ENCODE measurements at places on chromosomes 11 and 22.

- DNase-seq = no peak
Measured at GRCh38 chr11:76648061-76648460, 22.5 kb downstream of the LRRC32 start.

DNA sequence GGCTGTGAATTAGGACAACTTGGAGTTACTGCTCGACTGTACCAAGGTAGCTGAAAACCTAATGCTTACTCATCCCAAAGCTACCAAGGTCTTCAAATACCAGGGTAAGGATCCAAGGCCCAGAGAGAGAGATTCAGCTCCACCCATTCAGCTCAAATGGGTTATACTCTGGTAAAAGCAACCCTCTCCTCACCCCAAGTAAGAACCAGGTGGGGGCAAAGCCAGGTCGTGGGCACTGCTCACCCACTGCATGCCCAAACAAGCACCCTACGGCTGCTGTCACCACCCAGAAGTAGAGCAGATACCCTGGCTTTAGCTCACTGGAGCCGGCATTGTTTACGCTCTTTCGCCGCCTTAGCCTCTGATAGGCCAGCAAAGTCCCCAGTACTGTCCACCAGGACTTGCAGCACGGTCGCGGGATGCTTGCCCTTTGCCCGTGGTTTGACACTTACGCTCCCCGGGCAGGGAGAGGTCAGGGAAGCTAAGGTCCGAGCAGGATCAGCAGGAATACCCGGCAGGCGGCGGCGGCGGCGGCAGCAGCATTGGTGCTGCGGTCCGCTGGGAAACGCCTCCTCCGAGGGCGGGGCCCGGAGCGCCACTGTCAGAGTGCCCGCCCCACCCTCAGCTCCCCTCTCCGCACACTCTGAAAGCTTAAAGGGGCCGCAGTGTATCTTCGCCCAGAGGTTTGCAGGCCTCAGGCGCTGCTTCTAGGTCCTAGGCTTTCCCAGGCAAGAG is 19.6 kb downstream of the CKAP5 start:
- DNase-seq = peak; percentile 77

- DNase-seq = no peak
Measured at GRCh38 chr11:79054636-79055035, 386.2 kb downstream of the TENM4 start.

- DNase-seq = no peak
Measured at GRCh38 chr11:120919566-120919965, 104.3 kb upstream of the TBCEL start.

GRCh38 chr11:134863294-134863693 is 451.3 kb upstream of the B3GAT1 start:
- no peak for DNase-seq

DNA sequence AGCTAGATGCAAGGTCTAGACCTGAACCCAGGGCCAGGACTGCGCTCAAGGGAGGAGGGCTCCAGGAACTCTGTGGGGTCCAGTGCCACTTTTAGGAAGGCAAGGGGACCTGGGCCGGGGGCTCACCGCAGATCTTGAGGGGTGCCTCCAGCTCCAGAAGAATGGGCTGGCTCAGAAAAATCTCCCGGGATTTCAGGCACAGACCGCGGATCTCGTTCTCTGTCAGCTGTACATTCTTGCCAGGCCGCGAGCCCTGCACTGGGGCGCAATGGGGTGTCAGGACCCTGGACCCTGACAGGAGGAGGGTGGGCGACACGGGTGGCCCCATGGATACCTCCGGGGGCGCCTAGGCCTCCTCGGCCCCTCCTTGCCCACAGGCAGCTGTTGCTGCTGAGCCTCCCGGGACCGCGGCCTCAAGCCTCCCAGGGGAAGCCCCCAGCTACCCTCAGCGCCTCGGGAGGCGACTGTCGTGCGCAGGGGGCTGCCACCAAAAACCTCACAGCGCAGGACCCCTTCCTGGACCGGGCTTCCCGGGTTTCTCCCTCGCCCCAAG is 640 bp downstream of the PPP1CA start:
- DNase-seq = no peak

- DNase-seq = no peak
Measured at GRCh38 chr22:22394591-22394990, 114.0 kb downstream of the ZNF280B start.

DNA sequence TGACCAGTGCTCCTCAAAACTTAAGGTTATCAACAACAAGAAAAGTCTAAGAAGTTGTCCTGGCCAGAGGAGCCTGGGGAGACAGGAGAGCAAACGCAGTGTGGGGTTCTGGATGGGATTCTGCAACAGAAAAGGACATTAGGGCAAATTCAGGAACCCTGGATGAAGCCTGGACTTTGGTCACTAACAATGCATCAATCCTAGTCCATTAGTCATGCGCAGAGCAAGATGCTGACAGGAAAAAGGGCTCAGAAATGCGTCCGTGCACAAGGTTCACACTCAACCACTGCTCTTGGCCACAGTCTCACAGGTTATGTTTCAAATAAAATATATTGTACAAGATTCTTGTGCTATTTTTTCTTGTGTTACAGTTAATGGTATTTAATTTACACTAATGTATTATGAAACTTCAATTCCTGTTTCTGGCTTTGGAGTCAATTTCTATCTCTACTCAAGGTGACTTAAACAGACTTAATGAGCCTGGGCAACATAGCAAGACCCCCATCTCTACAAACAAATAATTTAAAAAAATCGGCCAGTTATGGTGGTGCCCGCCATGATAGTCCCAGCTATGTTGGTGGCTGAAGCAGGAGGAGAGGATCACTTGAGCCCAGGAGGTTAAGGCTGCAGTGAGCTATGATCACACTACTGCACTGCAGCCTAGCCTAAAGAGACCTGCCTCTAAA is 13.6 kb downstream of the GNB1L start:
- DNase-seq = no peak

DNA sequence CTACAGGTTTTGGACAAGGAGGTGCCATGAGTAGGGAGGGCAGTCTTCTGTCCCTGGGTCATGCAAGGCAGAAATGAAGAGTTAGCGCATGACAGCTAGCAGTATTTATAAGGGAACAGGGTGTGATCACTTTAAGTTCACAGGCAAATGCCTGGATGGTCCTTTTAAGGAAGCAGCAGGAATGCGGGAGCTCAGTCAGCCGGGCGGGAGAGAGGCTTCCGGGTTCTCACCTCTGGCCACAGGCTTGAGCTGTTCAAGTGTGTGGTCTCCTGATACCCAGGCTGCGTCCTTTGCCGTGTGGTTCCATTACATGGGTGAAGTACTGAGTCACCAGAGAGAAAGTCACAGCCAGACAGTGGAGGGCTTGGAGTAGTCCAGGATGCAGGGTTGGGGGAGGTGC is 105.4 kb downstream of the BCR start:
- DNase-seq = no peak

GRCh38 chr11:5225480-5225871 is 1.4 kb downstream of the HBB start:
- DNase-seq = no peak

DNA sequence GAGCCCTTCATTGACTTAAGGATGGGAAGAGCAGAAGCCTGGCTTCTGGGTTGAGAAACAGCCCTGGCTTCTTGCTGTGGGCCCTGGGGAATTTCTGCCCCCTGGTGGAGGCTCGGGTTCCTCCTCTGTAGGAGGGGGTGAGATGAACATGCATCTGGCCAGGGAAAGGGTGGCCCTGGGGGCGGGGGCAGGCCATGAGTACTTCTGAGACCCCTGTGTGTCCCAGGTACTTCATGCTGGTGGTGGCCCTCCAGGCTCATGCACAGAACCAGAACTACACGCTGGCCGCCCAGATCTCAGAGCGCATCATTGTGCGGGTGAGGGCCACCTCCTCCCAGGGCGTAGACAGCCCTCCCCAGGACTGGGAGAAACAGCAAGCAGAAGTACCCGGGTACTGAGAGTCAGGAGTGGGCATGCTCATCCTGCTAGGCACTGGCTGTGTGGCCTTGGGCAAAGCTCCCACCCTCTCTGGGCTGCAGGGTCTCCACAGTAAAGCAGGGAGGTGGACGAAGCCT is 15.8 kb downstream of the TMEM258 start:
- DNase-seq = peak; percentile 64

- DNase-seq = peak; percentile 63
Measured at GRCh38 chr11:63567044-63567840, 4.1 kb upstream of the PLAAT2 start.

DNA sequence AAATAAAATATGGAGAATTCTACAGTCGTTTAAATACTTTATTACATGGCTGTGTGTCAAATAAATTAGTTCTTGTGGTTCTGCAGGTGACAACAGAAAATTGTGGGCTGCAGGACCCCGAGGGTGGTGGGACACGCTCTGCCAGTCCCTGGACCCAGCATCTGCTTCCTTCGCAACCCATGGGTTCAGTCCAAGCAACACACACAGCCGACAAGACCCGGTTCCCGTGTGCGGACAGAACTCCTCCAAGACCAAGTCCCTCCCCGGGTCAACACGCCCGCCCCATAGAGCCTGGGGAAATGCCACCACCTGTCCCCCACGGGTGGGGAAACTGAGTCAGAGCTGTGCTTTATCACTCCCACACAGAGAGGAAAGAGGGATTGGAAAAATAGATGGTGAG is 238.9 kb downstream of the BRD1 start:
- no peak for DNase-seq

- no peak for DNase-seq
Measured at GRCh38 chr11:61553373-61554171, 27.3 kb downstream of the SYT7 start.

- no peak for DNase-seq
Measured at GRCh38 chr11:126673319-126673718, 317.8 kb downstream of the ST3GAL4 start.

- no peak for DNase-seq
Measured at GRCh38 chr11:94751218-94751609, 16.9 kb upstream of the AMOTL1 start.

DNA sequence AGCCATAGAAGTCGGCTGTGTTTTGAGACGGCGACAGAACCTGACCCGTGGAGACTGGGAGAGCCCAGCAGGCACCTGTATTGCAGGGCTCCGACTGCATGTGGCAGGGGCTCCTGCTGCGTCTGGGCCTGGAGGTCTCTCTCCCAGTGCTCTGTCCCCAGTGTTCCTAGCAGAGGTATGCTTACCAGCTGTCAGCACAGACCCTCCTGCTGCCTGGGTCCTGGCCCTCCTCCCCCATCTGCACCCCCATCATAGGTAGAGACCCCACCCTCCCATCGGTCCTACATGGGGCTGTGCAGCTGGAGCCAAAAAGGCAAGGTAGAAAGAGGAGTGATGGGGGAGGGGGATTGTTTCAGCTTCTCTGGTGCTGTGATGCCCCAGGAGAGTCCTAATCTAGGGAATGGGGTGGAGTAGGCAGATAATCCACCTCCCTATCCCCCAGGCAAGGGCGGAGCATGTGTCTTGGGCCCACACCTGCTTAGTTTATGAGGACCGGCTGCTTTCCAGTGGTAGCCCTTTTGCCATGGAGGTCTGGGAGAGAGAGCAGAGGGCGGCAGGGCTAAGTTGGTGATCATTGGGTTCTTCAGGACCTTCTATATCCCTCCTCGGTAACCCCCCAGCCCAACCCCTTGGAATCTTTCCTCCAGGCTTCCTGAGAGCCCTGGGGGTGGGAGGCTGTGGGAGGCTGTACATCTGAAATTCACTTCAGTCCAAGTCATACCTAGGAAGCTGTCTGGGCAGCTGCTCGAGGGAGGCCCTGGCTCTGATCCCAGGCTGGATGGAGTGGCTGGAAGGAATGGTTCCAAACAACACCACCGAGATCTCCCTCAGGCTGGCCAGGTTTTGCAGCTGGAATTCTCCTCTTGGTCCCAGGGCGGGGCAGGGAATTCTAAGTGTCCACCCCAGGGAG is 5.3 kb downstream of the SLC7A4 start:
- DNase-seq = no peak

GRCh38 chr22:46147471-46148267 is 2.7 kb upstream of the PPARA start:
- DNase-seq = no peak

GRCh38 chr11:78567209-78567608 is 7.5 kb downstream of the NARS2 start:
- DNase-seq = no peak

GRCh38 chr11:99884750-99885149 is 802.3 kb upstream of the ARHGAP42 start:
- no peak for DNase-seq

DNA sequence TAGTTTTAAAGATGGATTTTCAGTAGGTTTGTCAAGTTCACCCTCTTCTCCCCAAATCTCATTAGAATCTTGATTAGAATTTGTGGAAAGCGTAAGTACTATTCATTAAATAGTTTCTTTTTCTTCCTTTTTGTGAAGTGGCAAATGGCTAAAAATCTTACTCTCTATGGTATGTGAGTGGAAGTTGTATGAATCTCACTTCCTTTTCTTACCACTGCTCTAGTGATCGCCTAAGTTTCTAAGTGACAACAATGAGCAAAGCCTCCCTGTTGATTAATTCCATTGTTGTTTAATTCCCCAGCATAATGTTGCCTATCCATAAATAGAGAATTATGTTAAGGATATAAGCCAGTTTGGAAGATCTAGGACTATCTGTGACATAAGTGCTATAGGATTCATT is 82.7 kb downstream of the PGR start:
- no peak for DNase-seq

GRCh38 chr11:35340715-35341114 is 78.6 kb downstream of the SLC1A2 start:
- no peak for DNase-seq

DNA sequence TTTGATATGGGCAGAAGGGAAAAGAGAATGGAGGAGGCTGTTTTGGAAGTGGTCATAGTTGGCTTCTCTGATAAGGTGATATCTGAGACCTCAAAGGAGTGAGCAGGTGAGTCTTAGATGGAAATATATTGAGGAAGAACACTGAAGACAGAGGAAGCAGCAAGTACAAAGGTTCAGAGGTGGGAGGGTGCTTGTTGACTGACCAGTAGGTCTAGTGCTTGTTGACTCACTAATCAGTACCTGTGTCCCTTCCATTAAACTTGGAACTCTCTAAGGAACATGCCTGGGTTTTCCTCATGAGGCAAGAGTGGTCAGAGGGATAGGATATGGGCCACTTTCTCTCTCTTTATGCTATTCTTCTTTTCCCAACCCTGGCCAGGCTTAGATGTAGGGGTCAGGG is 25.6 kb upstream of the GLYATL1 start:
- DNase-seq = no peak

GRCh38 chr11:111923351-111923788 is 4.7 kb downstream of the C11orf52 start:
- no peak for DNase-seq

- no peak for DNase-seq
Measured at GRCh38 chr11:13465909-13466371, 2.9 kb upstream of the BTBD10 start.
